Adrenal gland (tissue), 19 donors: ENCODE measurements at places on chromosomes 7 and 10. TPM values are rescaled to one million over a fixed set of nuclear protein-coding genes. Genes with fewer than 3 reads are reported as not detected.

DGKI gene
- 3.2 TPM for total RNA-seq

ANKRD30A gene
- total RNA-seq, result not detected

DNA sequence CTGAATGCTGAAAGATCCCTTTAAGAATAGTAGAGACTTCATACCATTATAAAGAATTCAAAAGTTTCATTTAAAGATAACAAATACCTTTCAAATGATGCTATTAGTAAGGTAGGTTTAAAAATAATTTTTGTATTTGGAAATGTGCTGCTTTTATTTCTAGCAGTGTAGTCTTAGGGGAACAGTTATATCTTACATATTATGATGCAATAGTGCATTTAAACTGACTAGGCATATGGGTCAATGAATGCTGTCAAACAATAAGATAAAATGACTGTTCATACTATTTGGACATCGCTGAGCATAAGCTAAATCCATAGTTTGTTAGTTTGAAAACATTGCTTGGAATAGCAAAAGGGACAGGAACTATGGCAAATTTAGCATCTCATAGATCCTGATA is 354.8 kb upstream of the SEMA3A start:
- H3K36me3 ChIP-seq, result no peaks in the 10 kb centered on the region
- H3K27ac ChIP-seq, result no peak overlapping the region
- no peaks in the 10 kb centered on the region for H3K27me3 ChIP-seq
- H3K4me3 ChIP-seq, result no peak overlapping the region
- no peak for DNase-seq

GRCh38 chr7:127154958-127155357 is 97.8 kb downstream of the GRM8 start:
- H3K27me3 ChIP-seq, result no peaks in the 10 kb centered on the region
- H3K4me1 ChIP-seq, result no peaks in the 10 kb centered on the region
- H3K27ac ChIP-seq, result no peak overlapping the region
- no peaks in the 10 kb centered on the region for H3K36me3 ChIP-seq

DNA sequence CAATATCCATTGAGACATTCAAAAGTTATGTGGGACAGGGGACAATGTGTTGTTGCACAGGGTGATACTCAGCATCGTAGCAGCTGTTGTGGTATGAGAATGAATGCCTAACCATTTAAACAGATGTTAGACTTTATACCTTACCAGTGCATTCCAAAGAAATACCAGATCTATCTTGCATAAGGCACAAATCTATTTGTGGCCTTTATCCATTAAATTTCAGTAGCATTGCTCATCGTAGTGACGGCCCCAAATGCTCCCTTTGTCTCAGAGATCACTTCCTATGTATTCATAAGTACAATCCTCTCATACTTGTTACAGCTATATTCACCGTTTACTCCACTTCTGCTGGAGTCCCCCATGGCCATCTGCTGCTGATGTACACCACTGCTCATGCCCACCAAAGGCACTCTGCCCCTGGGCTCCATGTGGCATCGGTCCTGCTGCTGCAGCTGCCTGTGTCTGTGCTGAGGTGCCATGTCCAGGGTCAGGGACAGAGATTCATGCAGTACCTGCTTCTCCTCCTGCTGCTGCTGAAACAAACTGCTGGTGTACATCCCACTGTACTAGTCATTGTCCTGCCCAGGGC is 96.3 kb downstream of the CPED1 start:
- H3K4me1 ChIP-seq, result peaks cover 7% of the 10 kb centered on the region
- no peaks in the 10 kb centered on the region for H3K36me3 ChIP-seq
- H3K4me3 ChIP-seq, result no peak overlapping the region
- no peaks in the 10 kb centered on the region for H3K27me3 ChIP-seq
- peak overlapping the region; percentile 50 for H3K27ac ChIP-seq

DNA sequence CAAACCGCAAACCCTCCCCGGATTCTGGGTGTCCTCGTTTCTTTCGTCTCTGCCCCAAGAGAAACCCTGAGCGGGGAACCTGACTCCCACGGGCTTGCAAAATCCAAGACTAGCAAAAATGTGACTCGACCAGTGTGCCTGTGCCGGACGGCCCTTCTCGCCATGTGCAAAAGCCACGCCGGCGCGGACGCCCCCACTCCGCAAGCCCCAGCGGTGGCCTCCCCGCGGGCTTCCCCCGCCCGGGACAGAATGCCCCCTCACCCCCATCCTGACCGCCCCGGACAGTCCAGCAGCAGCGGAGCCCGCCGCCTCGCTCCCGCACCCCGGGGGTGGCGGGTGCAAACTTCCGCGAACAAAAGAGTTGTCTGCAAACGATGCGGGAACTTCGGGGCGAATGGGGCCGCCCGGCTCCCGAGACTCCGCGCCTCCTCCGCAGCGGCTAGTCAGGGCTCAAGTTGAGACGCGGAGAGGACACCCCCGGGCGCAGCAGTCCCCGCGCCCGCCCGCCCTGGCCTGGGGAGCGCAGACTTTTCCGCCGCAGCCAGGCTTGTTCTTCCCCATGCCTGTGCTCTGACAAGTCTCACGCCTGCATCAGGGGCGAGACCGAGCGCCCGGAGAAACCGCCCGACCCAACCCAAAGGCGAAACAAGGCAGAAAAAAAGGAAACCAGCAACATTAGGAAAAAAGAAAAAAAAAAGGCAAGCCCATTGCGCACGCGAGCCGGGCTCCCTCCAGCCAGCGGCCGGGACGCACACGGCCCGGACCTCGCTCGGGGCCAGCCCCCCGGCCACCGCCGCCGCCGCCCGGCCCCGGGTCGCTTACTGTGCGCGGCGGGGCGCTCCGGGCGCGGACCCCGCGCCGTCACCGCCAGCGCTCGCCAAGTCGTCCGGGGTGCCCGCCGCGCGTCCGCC is 732 bp downstream of the FAM53B start:
- H3K4me3 ChIP-seq, result peak overlapping the region; percentile 55
- H3K27ac ChIP-seq, result peak overlapping the region; percentile 95
- H3K36me3 ChIP-seq, result no peaks in the 10 kb centered on the region
- H3K27me3 ChIP-seq, result no peaks in the 10 kb centered on the region
- peak; percentile 60 for DNase-seq
- H3K4me1 ChIP-seq, result peaks cover 47% of the 10 kb centered on the region

DNA sequence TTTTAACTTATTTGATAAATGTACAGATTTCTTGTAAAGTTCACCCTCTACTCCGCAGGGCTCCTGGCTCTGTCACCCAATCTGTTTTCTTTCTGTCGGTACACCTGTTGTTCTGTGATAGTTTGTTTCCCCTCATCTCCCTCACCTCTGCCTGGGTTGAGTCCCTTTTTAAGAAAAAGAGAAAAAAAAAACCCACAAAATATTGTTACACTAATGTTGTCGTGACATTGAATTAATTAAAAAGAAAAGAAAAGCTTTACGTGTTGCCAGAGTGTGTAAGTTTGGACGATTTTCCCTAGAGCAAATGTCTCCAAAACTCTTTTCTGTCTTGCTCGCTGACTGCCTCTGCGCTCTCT is 3.4 kb downstream of the HMX3 start:
- H3K27ac ChIP-seq, result no peak overlapping the region
- no peaks in the 10 kb centered on the region for H3K36me3 ChIP-seq
- DNase-seq, result no peak
- no peak overlapping the region for H3K4me3 ChIP-seq
- peaks cover 39% of the 10 kb centered on the region for H3K4me1 ChIP-seq

GRCh38 chr10:131018886-131019500 is 292.5 kb downstream of the TCERG1L start:
- no peaks in the 10 kb centered on the region for H3K36me3 ChIP-seq
- H3K27me3 ChIP-seq, result no peaks in the 10 kb centered on the region
- no peak overlapping the region for H3K4me3 ChIP-seq
- DNase-seq, result no peak
- no peak overlapping the region for H3K27ac ChIP-seq

DNA sequence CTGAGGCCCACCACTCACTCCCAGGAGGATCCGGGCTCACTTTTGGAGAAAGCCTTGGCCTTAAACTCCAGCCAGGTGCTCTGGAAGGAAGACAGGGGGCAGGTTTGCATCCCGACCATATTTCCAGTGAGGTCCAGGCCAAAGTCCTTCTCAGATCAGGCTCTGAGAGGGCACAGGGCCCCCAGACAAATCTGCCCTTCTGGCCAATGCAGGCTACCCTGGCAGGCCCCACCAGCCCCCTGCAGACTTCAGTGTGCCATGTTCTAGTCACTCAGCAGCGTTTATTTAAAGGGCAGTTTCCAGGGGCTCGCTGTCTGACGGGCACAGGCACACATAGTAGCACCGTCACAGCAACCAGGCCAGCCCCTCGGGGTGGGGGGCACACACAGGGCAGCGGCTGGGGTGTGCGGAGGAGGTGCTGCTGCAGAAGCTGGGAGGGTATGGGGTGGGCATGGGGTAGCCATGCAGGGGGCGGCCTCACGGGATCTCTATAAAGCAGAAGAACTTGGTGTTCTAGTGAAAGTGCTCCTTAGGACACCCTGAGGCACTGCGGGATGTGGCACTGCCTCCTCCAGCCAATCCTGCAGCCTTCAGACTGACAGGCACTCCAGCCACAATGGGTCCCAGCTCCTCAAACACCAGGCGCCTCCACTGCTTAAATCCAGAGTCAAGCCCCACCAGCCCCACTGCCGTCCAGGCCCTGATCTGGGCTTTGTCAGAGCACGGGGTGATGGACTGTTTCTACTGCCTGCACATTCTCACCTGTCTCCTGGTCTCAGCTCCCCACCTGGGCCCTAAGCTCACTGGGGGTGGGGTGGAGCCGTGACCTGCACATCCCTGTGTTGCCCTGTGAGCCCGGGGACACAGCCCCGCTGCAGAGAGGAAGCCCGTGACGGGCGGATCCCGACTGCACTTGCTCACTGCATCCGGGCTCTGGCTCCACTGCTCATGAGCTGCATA is 9.6 kb upstream of the PYROXD2 start:
- H3K4me1 ChIP-seq, result no peaks in the 10 kb centered on the region
- H3K4me3 ChIP-seq, result no peak overlapping the region
- no peak overlapping the region for H3K27ac ChIP-seq
- DNase-seq, result no peak
- no peaks in the 10 kb centered on the region for H3K27me3 ChIP-seq

DNA sequence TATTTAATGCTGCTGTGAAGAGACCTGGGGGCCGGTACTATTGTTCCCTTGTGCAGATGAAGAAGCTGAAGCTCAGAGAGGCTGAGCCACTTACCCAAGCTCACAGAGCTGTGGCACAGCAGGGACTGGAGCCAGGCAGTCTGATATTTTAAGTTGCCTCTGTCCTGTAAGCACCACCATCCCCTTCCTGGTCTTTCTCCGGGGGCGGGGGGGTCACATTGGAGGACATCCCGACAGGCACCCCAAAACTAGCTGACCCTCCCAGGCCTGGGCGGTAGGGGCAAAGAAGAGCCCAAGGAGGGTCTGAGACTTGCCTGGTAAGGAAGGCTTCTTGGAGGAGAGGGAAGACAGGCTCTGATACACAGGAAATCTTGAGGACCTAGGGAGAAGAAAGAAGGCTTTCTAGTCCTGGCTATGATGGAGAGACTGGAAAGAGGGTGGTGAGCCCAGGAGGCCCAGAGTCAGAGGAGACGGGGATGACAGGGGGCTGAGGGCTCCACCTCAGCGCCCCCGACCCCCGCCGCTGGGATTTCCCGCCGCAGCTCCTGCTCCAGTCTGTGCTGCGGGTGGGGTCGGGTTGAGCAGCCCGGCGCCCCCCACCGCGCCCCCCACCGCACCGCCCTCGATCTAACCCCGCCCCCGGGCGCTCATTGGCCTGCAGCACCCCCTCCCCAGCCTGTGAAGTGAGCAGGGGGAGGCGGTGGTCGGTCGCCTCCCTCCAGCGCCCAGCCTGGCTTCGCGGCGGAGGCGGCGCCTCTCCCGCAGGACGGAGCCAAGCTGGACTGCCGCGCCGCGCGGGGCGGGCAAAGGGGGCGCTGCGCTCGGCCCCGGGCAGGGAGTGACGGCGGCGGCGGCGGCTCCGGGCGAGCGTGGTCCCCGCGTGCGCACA is at the start of gene ADCYAP1R1:
Gene ADCYAP1R1, plus strand, starts transcription at position 711 of the 889 bp plus-strand sequence. CDS start 10,957 bp downstream, outside the sequence.
- H3K27me3 ChIP-seq, result peaks cover 22% of the 10 kb centered on the region
- DNase-seq, result no peak

DNA sequence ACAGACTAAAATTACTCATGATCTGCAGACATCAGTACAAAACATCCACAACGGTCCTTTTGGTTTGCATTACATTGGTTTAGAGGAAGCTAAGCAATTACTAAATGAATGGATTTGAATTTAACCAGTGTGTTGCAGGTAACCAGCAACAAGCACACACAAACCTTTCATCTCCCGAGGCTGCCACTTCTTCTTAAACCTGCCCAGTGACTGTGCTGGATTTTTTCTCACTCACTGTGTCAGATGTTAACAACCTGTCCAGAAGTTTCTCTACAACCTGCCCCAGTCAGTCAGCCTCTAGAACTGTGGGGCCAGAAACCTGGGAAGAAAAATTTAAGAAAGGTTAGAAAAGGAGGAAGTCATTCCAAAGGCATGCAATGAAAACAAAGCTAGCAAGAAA is 2.4 kb upstream of the MEOX2 start:
- peaks cover 4% of the 10 kb centered on the region for H3K4me1 ChIP-seq
- H3K4me3 ChIP-seq, result no peak overlapping the region
- no peaks in the 10 kb centered on the region for H3K36me3 ChIP-seq
- peaks cover 40% of the 10 kb centered on the region for H3K27me3 ChIP-seq
- H3K27ac ChIP-seq, result no peak overlapping the region
- DNase-seq, result no peak

DNA sequence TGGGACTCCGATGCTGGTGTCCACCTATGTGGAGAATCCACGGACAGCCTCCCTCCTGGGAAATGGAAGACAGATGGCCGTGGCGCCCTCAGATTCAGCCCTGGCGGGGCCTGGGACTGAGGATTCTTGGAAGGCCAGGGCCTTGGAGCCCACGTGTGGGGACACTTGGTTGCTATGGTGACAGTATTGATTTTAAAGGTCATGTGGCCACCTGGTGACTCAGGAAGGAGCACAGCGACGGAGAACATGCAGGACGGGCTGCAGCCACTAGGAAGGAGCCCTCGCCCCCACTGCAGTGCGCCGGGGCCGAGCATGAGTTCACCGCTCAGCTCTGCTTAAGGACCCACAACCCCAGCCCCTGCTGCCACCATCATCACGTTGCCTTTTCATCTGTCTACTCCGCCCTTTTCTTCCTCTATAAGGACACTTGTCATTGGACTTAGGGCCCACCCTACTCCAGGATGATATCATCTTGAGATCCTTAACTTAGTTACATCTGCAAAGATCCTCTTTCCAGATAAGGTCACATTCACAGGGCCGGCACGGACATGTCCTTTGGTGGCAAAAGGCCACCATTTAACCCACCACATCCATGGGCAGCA is 3.7 kb upstream of the STK32C start:
- H3K36me3 ChIP-seq, result no peaks in the 10 kb centered on the region
- H3K4me3 ChIP-seq, result no peak overlapping the region
- no peaks in the 10 kb centered on the region for H3K27me3 ChIP-seq
- peaks cover 19% of the 10 kb centered on the region for H3K4me1 ChIP-seq
- H3K27ac ChIP-seq, result no peak overlapping the region
